ENCODE measurements at places on chromosomes 7 and 10.

DNA sequence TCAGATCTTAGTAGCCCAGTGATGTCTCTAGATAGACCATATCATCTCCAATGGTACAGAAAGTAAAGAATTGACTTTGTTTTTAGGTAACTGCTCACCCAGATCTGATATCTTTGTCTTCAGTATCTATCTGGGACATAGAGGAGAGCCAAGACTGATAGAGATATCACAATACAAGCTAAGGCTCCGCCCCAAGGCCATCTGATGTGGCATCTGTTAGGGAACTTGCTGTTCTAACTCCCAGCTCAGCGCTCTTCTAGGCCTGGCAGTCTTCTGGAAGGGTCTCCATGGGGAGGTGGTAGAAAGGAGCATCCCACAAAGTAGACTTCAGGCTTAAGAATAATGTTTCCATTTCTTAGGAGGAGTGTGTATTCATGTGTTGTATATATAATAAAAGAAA lies 88.4 kb upstream of the SAMD8 start:
- no peak for DNase-seq

- DNase-seq: peak; percentile 79
Observed at GRCh38 chr7:128933180-128933891, 4.4 kb upstream of the IRF5 start.

DNA sequence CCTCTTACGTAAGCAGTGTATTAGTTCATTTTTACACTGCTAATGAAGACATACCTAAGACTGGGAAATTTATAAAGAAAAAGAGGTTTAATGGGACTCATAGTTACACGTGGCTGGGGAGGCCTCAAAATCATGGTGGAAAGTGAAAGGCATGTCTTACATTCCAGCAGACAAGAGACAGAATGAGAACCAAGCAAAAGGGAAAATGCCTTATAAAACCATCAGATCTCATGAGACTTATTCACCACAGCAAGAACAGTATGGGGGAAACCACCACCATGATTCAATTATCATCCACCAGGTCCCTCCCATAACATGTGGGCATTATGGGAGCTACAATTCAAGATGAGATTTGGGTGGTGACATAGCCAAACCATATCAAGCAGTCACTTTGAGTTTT lies 126.3 kb upstream of the CXCL12 start:
- DNase-seq: peak; percentile 56

GRCh38 chr7:16923019-16923418 lies 41.2 kb upstream of the AGR3 start:
- DNase-seq: no peak

DNA sequence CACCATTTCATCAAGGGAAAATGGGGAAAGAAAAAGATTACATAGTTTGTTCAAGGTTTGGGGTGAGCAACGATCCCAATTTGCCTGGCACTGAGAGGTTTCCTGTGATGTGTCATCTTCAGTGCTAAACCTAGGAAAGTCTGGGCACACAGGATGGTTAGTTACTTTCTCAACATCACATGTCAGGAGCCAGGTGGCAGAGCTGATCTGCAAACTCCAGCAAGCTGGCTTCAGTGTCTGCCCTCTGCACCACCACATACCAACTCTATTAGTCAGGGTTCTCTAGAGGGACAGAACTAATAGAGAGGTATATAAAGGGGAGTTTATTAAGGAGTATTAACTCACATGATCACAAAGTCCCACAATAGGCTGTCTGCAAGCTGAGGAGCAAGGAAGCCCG lies 11.3 kb downstream of the ADAM12 start:
- no peak for DNase-seq

DNA sequence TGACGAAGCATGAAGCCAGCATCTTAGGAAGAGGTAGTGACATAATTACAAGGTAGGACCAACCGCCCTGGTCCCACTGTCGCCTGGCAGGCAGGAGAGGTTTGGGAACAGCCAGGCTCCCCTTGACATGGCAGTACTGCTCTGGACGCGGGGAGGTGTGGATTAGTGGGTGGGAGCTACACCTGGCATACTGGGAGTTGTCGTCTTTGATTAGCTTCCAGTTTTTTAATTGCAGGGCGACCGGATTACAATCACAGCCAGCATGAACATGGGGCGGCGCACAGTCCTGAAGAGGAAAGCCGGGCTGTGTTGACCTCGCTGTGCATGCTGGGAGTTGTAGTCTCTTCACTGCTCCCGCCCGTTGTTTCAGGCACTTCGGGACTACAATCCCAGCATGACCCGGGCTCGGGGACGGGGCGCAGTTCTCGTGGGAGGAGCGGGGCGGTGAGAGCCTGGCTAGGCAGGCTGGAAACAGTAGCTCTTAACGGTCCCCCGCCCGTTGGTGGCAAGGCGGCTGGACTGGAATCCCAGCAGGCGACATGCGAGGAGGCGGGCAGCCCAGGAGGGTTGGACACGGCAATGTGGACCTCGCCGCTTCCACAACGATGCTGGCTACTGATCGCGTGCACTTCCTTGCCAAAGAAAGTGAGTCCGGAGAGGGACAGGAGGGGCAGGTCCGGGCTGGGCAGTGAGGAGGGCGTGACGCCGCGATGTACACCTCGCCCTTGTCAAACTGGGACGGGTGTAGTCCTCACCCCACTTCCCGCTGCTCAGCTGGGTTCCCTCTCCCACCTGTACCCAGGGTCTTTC lies 98.0 kb upstream of the ZNF722 start:
- peak; percentile 85 for DNase-seq

DNA sequence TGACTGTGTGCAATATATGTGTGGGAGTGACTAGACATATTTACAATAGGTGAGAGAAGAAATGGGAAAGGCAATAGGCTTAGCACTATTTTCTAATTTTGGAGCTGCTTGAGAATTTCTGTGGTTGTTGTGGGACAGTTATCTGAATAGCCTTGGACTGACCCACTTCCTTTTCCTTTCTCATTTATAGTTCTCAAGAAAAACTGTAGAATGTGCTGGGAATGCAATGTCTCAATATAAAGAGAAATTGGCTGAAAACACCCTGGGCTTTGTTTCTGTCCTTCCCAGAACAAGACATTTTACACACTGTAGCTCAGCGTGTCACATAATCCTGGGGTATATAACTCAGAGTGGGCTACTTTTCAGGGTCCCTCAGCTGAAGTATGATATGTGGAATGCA lies 153.0 kb upstream of the RHOBTB1 start:
- no peak for DNase-seq

GRCh38 chr7:47414342-47415317 lies 167.3 kb downstream of the TNS3 start:
- no peak for DNase-seq

- no peak for DNase-seq
Observed at GRCh38 chr10:64306729-64307327, 785.6 kb downstream of the REEP3 start.

DNA sequence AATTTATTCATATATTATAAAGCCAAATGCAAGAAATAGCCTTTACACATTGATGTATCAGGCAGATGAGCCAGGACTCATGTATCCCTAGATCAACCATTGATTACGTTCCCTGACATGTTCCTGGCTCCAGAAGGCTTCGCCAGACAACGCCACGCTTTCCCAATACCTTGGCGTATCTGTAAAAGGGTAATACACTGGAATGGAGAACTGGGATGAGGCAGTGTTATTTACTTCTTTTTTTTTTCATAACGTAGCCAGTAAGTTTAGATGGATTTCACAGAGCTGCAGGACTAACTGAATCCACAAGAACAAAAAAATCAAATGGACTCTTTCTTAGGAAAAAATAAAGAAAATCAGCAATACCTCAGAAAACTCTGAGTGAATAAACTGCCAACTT lies 588.1 kb upstream of the SEMA3D start:
- no peak for DNase-seq

GRCh38 chr7:36157527-36158320 lies 4.7 kb downstream of the EEPD1 start:
- no peak for DNase-seq

GRCh38 chr10:21293518-21294356 lies 231.7 kb downstream of the SKIDA1 start:
- no peak for DNase-seq

DNA sequence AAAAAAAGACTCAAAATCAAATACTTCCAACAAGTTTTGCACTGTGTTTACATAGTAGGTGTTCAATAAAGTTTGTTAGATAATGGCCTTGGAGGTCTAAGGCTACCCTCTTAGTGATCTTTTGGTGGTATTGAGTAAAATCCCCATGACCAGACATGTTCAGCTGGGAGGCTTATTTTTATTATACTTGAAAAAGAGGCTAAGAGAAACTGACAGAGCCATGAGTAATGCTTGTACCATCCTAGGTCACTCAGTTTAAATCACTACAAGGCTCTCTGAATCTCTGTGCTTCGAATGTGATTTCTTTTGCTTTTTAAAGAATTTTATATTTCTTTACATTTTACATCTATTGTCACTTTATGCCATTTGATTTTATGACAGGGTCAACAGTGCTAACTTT lies 90.5 kb downstream of the TWIST1 start:
- no peak for DNase-seq

DNA sequence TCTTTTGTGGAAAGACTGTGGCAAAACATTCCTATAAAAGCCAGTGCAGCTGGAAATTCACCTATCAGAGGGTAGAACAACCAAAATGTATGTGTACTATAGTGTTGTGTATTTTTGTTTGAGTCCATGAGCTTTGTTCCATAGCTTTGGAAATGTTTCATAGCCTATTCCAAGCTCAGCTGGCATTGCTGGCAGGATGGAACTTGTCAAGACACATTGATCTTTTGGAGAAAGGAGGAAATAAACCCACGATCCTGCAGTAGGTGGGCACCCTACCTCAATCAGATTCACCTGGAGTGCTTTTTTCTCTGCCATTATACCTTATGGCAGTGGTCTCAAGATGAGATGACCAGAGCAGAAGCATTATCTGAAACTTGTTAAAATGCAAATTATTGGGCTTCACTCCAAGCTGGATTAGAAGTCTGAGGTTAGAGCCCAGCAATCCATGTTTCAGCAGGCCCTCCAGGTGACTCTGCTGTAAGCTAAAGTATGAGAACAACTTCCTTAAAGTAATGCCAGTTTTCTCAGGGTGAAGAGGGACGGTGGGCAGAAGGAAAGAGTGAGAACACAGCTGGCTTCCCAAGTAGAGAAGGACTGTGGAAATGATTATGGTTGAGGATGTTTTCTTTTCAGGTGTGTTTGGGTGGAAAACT lies 30.3 kb upstream of the CDK1 start:
- DNase-seq: no peak

- no peak for DNase-seq
Observed at GRCh38 chr10:78957471-78958039, 111.2 kb upstream of the ZMIZ1 start.

DNA sequence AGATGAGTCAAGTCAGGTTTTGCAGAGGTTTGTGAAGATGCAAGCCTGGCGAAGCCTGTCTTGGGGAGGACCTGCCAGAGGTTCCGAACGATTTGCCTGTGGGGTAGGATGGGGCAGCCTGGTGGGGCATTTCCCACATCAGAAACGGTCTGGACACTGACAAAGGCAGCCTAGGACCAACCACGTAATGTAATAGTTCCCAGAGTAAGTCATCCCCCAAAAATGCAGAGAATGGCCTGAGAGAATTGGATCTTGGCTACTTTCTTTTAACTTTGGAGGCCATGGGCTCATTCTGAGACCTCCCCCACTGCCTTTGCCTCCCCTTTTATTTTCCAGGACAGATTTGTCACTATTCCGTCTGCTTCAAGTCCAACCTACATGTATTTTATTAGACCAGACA lies 168.9 kb upstream of the SH2B2 start:
- DNase-seq: no peak

GRCh38 chr10:120573355-120573754 lies 116.3 kb downstream of the PLPP4 start:
- DNase-seq: peak; percentile 31

DNA sequence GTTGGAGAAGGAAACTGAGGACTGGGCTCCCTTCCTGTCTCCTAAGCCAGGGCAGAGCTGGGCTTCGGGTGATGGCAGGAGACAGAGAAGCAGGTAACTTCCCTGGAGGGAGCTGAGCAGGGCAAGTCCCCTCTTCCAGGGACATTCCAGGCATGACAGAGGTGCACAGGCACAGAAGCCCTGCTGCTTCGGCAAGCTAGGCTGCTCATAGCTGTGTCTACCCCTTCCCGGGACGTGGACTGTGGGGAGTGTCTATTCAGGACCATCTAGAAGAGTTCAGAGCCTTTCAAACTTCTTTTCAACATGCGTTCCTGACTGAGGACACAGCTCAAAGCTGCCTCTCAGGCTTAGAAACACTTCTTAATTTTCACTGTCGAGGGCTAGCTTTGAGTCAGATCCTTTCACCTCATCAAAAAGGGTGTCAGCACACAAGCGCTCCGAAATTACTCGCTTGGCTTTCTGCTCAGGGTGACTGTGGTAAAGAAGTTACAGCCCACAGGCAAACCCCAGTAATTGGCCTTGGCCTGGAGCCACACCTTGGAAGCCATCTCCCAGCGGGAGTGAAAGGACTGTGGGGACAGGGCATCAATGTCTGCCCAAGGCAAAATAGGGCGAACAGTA lies 63.7 kb upstream of the STEAP1B start:
- DNase-seq: no peak

DNA sequence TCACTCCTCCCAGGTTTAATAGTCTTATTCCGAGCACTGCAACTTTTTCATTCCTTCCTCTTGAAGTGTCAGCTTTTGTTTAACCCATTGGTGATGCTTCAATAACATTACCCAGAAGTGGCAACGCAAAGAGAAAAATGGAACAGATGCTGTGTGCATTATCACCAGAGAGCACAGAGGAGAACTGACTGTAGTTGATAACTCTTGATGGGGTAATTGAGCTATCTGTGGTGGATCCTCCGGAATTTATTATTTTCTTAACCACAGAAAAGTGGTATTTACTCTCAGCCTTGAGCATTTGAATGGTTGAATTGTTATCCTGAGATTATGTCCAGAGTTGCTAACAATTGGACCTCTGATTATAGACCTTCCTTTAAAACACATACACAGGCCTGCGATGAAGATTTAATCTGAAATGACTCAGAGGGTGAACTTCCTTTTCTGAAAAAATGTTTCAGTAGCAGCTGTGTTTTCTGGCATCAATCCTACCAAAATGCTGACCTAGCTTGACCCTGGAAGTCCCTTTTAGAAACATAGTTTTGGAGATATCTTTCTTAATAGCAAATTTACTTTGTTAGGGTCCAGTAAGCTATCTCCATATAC lies 1584.4 kb upstream of the LRRTM3 start:
- peak; percentile 12 for DNase-seq

- no peak for DNase-seq
Observed at GRCh38 chr7:146146831-146147486, 30.4 kb downstream of the CNTNAP2 start.

DNA sequence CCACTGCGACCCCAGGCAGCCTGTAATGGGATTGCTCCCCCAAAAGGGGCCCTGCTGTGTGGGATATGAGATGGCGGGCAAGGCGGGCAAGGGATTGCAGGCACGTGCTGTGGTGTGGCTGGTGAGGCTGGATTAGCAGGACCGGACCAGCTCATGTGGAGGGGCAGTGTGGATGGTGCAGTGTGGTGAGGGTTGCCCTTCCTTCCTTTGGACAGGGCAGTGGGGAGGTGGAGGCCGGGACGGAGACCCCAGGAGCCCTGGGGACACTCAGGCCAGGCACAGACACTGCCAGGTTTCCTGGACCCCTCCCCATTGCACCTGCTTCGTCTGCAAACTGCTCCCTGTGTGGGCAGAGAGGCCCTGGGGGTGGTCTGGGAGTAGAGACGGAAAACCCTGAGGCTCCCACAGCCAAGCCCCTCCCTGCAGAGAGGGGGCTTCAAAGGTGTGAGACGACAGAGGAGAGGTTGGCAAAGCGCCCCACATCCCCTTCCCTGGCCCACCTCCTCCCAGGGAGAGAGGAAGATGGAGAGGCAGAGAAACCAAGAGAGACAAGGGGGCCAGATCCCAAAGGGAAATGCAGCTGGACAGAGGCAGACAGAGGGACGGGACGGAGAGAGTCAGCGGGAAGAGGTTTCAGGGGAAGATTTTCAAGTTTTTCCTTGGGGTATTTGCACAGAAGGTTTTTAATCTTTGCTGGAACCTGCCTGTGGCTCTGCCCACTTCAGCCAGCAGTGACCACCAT lies 89.2 kb downstream of the MICALL2 start:
- no peak for DNase-seq
